ENCODE measurements at places on chromosomes 16 and 17.

GRCh38 chr17:27282054-27282551, 11.8 kb upstream of the WSB1 start:
- no peak for DNase-seq

GRCh38 chr16:25110387-25110947, 1.1 kb upstream of the LCMT1 start:
- DNase-seq = no peak

DNA sequence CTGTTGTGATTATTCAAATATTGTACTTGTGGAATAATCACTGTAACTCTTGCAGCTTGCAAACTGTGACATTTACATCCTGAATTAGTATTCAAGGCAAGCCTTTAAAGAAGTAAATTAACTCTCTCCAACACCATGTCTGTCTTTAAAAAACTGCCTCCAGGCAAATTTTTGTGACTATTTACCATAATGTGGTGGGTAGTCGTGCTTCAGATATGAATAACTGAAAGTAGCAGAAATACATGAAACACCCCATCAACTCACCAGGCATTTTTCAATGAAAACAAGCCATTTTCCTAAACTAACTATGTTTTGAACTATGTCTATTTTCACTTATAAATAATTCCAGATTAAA, 217.4 kb upstream of the PSMD7 start:
- no peak for DNase-seq

GRCh38 chr16:66035096-66035495, 331.4 kb upstream of the CDH5 start:
- no peak for DNase-seq

DNA sequence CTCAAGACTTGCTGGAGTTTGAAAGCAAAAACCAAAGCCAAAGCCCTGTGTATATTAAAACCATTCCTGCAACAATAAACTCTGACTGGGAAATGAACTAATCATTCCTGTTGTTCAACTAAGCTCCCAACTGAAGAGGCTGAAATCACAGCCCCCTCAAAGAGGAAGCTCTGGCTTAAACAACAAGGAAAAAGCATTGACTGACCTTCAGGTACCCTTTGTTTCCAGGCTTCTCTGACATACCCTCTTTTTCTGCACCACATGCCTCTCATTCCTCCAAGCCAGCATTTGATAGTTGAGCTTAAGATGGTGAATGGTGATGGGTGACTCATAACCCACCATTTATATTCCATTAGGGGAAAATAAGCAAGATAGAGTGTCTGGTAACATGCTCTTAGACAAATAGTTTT, 470.9 kb upstream of the SOX9 start:
- no peak for DNase-seq

GRCh38 chr17:41492351-41492750, 2.6 kb upstream of the KRT36 start:
- no peak for DNase-seq

DNA sequence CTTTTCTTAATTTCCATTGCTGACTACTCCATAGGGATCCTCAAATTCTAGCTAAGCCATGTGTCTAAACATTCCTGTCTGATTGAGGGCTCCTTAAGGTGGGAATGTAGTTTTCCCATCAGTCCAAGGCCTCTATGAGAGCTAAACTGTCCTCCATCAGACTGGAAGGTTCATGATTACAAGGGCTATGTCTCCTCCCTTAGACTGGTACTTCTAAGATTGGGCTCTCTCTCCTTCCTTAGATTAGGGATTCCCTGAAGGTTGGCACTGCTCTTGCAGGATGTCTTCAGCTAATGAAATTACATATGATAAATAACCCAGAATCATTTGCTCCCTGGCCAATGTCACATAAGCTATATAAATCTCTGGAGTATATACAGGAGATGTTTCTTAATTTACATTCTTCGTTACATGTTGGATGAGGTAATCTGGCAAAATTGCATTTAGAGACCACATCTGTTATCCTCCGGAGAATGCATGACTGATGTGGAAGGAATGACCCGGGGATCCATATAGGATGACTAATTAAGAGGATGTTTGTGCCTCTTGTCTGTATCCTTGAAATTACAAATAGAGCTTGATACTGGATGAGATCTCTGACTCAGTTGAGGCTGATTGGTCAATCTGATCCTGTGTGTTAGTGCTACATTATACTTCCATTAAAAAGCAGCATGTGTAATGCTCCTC, 14.2 kb downstream of the B4GALNT2 start:
- DNase-seq = no peak

DNA sequence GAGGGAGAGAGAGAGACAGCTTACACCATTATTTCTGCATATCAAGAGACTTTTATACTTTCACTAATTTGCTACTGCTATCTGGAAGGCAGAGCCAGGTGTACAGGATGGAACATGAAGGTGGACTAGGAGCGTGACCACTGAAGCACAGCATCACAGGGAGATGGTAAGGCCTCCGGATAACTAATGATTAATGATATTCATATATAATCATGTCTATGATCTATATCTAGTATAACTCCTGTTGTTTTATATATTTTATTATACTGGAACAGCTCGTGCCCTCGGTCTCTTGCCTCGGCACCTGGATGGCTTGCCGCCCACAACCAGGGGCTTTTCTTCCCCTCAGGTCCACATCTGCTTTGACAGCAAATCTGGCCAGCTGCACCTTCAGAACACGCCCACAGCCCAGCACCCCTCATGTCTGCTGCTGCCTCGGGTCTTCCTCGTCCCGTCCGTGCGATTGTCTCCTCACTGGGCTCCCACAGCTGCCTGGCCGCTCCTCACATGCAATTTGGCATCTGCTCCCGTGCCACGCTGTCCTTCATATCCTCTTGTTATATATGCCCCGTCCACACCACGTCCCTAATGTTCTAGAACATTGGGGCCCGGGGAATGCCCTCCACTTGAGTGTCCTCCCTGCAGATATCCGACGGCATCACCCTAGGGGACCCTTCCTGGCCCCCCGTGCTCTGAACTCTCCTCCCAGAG, 10.2 kb upstream of the DEF8 start:
- no peak for DNase-seq

- DNase-seq = no peak
Measured at GRCh38 chr17:80183581-80184422, 14.0 kb downstream of the CARD14 start.

- DNase-seq = no peak
Measured at GRCh38 chr16:12097523-12098428, 121.2 kb downstream of the SNX29 start.

- no peak for DNase-seq
Measured at GRCh38 chr16:5526826-5527225, 429.2 kb upstream of the EEF2KMT start.

DNA sequence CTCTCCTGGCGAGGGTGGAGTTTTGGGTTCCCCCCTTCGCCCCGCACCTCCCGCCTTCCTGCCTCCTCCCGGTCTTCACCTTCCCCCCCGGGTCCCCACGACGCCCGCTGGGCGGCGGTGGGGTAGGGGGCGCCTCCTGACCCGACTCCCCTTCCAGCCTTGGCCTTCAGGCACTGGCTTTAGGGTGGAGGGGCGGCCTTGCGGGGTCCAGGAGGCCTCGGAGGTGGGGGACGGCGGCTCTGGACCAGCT, 2.4 kb downstream of the SLC16A3 start:
- DNase-seq = no peak

DNA sequence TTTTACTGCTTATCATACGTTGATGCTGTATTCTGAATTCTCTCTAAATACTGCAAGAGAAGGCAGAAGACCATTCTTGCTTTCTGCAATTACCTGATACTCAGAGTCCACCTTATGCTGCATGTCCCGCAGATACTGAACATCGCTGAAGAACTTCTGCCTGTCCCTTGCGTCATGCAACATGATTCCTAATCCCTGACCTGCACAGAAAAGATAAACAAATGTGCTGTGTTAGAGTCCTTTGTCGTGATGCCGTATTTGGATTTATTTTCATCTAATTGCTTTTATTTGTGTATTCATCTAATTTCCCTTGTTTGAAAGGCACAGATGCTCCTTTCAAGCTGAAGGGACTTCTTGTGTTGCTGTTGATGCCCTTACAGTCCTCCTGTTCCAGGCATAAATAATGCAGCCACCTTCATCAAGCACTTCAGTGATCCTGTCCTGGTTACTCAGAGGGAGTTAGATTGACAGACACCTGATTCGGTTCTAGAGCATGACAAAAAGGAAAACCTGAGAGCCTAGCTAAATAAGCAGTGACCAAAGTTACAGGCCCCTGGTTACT, 6.5 kb downstream of the MARCHF10 start:
- DNase-seq = no peak

GRCh38 chr16:28859326-28859725, 4.3 kb upstream of the SH2B1 start:
- DNase-seq = no peak

DNA sequence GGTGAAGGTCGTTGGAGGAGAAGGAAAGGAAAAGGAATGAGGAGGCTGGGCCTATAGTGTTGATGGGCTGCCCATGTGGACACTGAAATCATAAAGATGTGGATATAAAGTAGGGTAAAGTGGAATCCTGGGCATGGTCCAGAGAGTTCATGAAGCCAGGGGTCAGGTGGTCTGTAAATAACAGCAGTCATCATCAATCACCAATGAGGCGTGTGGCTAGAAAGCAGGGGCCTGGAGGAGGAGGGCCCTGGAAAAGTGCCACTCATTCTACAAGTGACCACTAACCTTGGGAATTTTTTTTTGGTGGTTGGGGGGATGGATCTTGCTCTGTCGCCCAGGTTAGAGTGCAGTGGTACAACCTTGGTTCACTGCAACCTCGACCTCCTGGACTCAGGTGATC, 115.3 kb upstream of the NOL11 start:
- DNase-seq = no peak

DNA sequence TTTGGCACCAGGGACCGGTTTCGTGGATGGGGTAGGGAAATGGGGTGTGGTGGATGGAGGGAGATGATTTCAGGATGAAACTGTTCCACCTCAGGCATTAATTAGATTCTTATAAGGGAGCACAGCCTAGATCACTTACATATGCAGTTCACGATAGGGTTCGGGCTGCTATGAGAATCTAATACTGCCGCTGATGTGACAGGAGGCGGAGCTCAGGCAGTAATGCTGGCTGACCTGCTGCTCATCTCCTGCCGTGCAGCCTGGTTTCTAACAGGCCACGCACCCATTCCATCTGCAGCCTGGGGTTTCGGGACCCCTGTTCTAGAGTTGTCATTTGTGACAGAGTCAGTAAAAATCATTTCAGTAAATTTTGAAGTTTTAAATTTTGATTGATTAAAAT, 99.7 kb downstream of the CHD9 start:
- DNase-seq = no peak

DNA sequence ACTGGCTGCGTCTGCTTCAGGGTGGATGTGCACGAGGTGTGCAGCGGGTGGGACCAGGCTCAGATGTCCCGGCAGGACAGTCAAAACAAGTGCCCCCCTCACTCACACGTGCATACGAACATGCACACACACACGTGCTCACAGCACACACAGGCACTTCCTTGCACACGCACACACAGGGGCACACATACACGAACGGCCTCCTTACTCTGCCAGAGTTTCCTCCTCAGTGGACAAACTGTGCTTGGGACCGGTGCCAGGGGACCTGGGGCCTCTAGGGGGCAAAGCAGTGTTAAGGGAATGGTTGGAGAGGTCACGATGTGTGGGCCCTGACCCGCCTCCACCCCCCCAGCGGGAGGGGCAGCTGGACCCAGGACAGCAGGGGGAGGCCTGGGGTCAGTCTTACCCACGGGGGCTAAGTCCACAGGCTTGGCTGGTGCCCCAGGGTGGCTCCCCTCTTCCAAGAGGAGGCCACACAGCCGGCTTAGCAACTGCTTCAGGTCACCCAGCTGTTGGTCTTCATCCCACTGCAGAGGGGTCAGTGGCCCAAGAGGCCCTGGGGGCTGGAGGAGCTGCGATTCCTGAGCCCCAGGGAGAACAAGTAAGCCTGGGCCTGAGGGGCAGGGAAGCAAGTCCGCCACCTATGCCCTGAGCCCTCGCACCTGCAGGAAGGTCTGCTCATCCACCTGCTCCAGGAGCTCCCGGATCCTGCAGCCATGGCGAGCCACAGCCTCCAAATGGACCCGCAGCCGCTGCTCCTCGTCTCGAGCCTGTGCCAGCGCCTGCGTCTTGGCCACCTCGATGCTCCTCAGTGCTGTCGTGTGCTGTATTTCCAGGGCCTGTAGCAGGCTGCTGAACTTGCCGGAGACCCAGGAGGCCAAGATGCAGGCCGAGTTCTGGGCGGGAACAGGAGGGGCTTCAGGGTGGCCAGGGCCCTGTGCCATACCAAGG, 4.9 kb downstream of the TRIM65 start:
- DNase-seq = no peak

- no peak for DNase-seq
Measured at GRCh38 chr16:84362471-84362941, 5.8 kb upstream of the ATP2C2 start.

DNA sequence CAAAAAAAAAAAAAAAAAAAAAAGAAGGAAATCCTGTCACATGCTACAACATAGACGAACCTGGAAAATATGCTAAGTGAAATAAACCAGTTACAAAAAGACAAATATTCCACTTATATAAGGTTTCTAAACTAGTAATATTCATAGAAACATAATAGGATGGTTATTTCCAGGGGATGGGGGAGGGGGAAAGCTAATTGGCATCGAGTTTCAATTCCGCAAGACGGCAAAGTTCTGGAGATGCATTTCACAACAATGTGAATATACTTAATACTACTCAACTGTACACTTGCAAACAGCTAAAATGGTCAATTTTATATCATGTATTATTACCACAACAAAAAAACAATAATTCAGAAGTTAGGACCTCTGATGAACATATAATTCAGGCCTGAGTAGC, 37.9 kb upstream of the ABCA9 start:
- DNase-seq = no peak

GRCh38 chr16:56119133-56119532, 72.2 kb upstream of the GNAO1 start:
- no peak for DNase-seq

DNA sequence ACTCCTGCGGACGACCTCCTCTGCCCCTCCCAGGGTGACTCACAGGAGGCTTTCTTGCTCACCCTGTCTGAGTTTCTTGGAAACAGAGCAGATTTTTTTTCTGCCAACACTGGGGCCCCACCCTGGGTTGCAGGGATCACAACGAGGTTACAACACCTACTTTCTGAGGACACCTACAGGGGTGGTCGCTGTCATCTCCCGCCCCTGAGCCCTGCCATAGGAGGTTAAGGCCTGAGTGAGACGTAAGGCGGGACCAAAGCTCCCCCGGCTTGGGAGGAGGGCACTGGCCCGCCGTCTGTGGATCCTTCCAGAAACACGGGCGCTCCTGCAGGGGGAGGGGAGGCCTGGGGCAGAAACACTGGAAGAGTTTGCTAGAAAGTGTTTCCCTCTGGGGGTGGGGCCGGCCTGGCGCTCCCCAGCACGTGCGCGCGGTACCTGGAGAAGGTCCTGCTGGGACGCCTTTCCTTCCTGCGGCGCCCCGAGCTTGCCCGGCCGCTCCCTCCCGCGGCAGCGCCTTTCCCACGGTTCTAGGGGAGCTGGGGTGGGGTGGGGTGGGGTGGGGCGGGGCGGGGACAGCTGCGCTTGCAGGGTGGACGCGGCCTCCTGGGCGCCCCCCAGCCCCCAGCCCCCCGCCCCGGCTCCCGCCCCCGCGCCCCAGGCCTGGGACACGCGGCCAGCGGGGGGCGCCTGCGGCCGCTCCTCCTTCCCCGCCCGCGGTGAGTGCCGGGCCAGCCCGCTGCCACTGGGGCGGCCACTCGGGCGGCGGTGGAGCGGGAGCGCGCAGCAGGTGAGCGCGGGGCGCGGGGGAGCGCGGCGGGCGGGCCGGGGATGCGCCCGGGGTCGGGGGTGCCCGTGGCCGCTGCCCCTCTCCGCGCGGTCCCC, 20.7 kb upstream of the ADCY7 start:
- DNase-seq = no peak

Measured in right forelimb (tissue), 1 donor.